ENCODE measurements at places on chromosomes 6 and 20.

DNA sequence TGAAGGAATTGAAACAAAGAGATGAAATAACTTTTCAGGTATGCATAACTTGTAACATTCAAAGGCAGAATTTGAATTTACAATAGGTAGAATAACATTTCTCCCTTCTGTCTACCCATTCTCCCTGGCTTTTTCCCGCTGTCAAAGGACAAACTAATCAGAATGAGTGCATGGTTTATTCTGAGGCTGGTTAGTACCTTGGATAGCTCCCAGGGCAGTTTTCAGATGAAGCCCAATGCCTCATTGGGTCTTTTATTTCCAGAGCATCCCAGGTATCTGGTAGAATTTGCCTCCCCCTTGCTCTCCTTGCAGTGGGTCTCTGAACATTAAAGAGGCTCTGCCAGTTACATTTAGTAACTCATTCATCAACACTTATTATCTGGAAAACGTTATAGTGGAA, 665.5 kb downstream of the BCKDHB start:
- no peak for DNase-seq

DNA sequence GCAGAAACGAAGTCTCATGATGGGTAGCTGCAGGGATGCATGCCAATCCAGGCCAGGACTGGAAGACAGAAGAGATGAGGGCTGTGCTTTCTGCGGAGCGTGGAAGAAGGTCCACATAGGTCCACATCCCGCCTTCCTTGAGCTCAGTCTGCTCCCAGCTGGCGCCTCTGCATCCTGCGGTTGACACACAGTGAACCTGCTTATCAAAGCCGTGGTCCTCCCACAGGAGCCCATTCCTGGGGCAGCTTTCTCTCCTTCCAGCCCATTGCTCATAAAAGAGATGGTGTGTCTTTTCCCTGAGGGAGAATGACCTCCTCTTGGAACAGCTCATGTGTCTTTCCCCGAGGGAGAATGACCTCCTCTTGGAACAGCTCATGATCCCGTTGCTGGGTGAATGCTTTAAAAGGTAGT, 225.4 kb downstream of the CDH4 start:
- DNase-seq, result no peak

DNA sequence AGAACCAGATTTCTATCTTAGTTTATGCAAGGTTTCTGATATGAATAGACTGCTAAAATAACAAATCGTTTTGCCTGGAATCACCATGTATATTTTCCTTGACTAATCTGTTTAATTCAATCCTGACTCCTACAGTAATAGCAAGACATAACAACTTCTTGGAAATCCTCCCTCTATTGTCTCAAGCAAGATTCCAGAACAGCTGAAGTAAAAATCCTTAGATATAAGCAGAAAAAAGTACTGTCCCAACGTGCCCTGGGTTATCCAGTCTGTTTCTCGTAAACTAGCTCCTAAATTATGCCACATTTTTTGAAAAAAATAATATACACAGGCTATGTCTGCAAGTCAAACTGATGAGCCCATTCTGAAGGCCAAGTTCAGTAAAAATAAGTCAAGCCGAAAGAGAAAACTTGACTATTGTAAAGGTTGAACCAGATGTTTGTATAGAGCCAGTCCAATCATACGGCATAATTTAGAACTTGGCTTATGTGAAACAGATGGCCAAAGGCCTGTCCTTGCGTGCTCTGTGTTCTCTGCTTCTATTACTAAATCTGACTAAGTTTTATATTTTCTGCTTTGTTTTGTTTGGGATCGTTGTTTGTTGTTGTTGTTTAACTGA, 341.6 kb upstream of the NRSN1 start:
- no peak for DNase-seq

DNA sequence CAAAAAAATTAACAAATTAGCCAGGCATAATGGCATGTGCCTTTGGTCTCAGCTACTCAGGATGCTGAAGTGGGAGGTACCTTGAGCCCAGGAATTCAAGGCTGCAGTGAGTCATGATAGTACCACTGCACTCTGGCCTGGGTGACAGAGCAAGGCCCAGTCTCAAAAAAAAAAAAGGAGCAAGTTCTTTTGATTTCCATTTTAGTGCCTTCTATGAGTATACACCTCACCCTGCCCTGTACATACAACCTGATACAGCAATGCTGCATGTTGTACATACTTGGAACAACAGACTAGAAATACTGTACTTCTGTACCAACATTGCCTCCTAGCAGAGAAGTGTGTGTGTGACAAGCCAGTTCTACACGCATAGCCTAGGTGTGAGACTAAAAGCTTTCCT, 97.3 kb upstream of the CARMIL1 start:
- no peak for DNase-seq

DNA sequence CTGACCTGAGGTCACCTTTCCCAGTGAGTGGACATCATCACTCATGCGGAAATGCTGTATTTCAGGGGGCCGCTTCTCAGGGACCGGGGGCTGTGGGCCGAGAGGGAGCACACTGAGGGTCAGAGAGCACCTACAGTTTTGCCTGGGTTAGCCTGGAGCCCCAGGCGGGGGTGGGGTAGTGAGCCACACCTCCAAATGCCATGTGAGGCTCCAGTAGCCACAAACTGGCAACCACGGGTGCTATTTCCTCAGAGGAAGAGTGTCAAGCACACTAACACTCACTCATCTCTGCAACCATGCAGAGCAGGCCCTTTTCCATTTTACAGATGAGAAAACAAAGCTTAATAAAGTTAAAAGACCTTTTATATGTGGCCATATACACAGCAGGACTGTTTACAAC, 4.7 kb downstream of the EHMT2 start:
- no peak for DNase-seq

GRCh38 chr6:6780231-6780630, 191.7 kb downstream of the LY86 start:
- DNase-seq, result no peak

DNA sequence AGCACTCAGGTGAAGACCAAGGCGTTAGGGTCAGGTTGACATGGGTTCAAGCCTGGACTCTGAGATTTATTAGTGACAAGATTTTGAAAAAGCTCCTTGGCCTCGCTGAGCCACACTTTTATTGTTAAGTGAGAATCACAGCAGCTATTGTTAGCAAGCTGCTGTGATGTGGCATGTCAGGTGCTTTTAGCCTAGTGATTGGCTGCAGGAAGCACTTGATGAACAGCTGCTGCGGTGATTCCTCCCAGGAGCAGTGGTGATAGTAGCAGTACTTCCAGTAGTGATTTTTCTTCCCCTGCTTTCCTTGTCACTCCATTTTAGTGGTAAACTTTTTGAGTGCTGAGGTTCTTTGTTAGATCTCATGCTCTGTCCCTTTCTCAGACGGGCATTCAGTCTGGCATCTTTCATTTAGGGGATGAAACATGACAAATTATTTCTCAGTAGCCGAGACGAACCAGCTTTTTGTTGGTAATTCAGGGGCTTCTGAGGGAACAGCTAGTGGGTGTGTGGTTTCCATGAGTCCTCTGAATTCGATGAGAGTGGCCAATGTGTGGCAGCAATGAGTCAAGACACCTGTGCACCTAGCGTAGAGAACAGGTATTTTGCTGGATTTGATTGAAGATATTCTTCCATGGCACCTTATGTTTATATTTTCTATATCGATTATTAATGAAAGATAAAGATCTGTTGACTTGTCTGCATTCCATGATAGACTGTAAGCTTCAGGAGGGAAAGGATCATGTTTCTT, 696.7 kb downstream of the DHX35 start:
- no peak for DNase-seq

- no peak for DNase-seq
These were observed 344.2 kb upstream of the SULF2 start for GRCh38 chr20:48129345-48129942.

GRCh38 chr6:121932076-121932991, 467.1 kb upstream of the HSF2 start:
- DNase-seq, result no peak

DNA sequence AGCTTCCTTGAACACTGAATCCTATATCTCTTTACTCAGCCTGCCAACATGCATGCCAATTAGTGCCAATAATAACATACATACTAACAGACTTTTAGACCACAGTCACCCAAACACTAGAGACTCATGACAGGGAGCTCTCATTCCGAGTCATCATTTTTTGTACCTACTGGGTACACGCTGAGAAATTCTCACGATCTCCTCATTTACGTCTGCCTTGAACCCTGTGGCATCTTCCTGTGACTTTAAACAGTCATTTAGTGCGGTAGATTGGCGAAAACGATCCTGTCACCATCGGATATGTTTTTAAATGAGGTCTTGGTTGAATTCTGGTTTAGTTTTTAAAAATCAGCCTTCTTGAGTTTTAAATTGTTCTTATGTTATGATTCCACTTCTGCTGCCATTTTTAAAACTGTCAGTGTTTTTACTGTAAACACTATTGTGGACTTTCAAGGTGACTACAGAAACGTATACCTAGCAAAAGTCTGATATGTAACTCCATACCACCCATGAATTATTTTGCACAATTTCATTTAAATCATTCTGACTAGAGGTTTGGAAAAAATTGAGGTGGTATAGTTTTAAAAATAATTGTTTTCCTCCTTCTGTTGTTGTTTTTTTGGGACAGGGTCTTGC, 275.4 kb downstream of the TSHZ2 start:
- no peak for DNase-seq

DNA sequence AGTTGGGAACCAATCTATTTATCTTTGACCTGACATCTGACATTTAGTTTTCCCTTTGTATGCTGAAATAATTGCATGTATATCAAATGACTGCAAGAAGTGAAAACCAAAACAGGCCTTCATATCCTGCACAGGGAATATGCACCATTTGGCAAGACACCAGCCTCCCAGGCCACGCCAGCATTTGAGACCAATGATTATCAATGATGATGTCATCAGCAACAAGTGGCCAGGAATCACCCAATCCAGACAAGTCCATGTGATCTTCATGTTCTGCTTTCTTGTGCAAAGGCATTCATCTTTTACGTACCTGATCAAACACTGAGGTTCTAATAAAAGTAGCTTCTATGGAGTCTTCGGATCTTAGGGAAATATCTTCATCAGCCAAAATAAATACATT, 107.4 kb upstream of the TENT5A start:
- DNase-seq, result no peak

GRCh38 chr6:154511791-154512190, 1.3 kb upstream of the CNKSR3 start:
- peak; percentile 57 for DNase-seq

DNA sequence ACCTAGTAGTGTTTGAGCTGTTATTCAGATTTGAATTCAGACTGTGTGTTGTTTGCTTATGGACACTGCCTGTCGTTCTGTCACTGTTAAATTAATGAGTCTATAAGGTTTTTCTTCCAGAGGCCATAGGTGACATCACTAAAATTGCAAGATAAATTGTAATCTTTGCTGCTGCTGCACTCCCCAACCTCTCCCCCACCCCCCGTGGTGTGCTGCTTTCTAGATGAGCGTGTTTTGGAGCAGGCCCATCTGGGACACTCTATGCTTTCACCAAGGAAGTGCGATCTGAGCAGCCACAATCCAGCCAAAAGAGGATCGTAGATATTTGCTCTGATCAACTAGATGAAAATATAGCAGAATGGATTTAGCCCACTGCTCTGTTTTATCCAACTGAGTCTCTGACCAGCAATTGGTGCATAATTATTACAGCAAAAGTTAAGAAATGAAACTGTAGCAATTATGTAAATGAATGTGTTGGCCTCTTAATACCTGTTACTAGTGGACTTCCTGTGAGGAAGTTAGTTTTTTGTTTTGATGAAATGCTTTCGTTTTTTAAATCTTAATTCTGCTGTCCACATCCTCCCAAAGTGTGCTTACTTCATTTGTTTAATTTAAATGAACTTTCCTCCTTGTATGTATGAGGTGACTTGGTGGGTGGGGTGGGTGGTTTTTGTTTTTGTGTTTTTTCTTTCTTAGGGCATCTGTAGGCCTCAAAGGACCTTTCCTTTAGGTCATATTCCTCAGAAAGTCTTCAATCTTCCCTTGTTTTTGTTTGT, 58.1 kb downstream of the RPRD1B start:
- DNase-seq, result no peak

- DNase-seq, result no peak
These were observed 105.4 kb downstream of the TSHZ2 start for GRCh38 chr20:53077373-53078205.

DNA sequence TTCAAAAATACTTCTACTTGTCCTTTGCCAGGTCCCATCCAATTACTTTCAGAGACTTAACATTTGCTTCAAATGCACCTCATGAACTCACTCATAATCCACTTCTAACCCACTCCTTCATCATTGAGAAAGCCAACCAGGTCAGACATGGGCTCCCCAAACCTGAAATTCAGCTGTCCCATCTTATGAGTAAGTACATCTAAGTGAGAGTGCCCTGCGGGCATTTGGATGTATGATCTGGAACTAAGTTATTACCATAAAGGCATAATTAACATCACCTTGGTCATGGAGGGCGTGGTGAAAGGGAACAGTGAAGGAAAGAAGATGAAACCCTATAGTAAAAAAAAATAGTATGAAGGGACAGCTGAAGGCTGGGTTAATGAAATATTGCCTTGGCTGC, 896.8 kb downstream of the C6orf118 start:
- no peak for DNase-seq

GRCh38 chr6:235763-236360, 56.4 kb upstream of the DUSP22 start:
- DNase-seq, result no peak

DNA sequence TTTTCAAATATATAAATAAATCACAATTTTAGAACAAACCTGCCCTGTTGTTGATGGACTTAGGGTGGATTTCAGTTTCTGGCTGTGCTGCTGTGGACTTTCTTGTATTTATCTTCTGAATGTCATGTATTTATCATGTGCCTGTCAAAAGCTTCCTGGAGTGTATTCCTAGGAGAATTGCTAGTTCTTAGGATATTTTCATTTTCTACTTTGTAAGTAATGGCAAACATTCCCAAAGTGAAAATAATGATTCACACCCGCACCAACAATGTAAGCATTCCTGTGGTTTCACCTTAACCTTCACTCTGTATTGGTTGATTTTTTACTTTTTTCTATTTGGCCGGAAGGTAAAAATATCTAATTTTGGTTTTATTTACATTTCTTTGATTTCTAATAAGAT, 387.8 kb downstream of the SMOC2 start:
- DNase-seq, result no peak

DNA sequence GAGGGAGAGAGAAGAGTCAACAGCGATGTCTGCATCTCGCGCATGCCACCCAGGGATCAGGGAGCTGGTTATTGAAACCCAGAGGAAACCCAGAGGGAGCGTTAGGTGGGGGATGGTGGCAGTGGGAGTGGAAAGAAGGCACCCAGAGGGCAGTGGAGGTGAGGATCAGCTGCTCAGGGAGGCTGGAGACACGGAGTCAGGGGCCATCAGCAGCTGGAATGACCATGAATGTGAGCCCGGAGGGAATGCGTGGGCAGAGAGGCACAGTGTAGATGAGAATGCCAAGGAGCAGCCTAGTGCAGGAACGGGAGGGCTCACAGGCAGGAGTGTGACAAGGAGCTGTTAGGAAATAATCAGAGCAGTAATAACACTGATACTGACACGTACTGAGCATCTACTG, 36.2 kb downstream of the RSPO4 start:
- DNase-seq, result no peak

GRCh38 chr20:51122931-51123658, 100.2 kb upstream of the KCNG1 start:
- DNase-seq, result no peak

DNA sequence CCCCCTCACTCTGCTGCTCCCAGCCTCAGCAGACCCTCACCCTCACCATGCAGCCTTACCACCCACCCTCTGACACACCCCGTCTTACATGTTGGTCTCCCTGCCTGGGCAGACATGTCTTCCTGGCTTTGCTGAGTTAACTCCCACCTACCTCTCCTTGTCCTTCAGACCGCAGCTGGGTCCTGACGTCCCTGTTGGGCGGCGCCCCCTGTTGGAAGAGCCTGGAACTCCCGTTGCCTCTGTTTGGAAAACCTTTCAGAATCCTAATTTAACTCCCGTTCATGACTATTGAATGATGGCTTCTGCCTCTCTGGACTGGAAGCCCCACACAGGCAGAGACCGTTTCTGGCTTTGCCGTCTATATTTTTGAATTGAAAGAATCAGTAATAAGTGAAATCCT, 245.1 kb downstream of the MYLK4 start:
- DNase-seq, result peak; percentile 6
